Gastrocnemius medialis (tissue), 4 donors: ENCODE measurements at places on chromosomes 11 and 22.

- DNase-seq: no peak
- no peaks in the 10 kb centered on the region for H3K36me3 ChIP-seq
- H3K4me3 ChIP-seq: no peak overlapping the region
- no peak overlapping the region for H3K27ac ChIP-seq
Measured at GRCh38 chr11:123472236-123472935, 42.3 kb downstream of the GRAMD1B start.

DNA sequence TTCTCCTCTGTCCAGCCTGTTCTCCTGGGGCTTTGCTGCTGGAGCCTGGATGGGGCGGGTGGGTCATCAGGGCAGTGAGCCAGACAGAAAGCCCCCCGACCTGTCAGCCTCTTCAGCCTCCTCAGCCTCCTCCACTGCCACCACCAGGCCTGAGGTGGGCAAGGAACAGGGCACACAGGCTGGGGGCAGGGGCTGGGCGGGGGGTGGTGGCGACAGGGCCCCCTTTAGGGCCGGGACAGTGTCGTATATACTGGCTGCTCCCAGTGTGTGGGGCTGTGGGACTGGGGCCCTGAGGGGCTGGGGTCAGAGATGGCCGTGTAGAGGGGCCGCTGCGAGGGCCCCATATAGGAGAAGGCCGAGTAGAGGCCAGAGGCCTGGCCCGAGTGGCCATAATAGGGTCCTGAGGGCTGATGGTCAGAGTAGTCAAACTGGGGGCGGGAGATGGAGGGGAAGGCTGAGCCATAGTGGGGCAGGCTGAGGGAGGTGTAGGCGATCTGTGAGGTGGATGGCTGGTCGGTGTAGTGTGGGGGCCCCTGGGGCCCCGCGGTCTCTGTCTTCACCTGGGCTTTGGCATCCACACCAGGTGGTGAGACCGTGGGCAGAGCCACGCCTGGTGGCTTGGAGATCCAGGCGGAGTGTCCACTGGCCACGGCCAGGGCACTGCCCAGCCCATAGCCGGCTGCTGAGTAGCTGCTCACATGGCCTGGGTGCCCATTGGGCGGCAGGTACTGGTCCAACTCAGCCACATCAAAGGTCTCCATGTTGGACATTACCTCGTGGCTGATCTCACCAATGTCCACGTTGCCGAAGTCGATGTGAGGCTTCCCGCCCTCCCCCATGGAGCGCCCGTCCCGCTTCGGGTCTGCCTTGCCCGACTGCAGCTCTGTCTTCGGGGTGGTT, 10.8 kb downstream of the SOX10 start:
- no peaks in the 10 kb centered on the region for H3K4me1 ChIP-seq
- no peaks in the 10 kb centered on the region for H3K36me3 ChIP-seq
- H3K27me3 ChIP-seq: no peaks in the 10 kb centered on the region
- no peak for DNase-seq
- H3K4me3 ChIP-seq: no peak overlapping the region
- H3K27ac ChIP-seq: no peak overlapping the region

DNA sequence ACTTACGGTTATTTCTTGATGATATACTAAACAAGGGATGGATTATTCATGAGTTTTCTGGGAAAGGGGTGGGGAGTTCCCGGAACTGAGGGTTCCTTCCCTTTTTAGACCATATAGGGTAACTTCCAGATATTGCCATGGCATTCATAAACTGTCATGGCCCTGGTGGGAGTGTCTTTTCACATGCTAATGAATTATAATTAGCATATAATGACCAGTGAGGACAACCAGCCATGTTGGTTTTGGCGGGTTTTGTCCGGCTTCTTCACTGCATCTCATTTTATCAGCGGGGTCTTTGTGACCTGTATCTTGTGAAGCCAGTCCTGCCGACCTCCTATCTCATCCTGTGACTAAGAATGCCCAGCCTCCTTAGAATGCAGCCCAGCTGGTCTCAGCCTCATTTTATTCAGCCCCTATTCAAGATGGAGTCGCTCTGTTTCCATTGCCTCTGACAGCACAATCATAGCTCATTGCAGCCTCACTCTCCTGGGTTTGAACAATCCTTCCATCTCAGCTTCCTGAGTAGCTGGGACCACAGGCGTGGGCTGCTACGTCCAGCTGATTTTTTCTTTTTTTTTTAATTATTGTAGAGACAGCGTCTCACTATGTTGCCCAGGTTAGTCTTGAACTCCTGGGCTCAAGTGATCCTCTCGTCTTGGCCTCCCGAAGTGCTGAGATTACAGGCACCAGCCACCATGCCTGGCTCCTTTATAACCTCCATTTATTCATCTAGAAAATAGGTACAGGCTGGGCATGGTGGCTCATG, 52.6 kb upstream of the EMID1 start:
- H3K4me1 ChIP-seq: peaks cover 19% of the 10 kb centered on the region
- no peak for DNase-seq
- H3K27ac ChIP-seq: peak overlapping the region; percentile 40
- H3K36me3 ChIP-seq: no peaks in the 10 kb centered on the region
- H3K4me3 ChIP-seq: no peak overlapping the region

- no peak for DNase-seq
- H3K36me3 ChIP-seq: no peaks in the 10 kb centered on the region
- no peak overlapping the region for H3K4me3 ChIP-seq
- no peak overlapping the region for H3K27ac ChIP-seq
Measured at GRCh38 chr11:5922749-5923426, 19.2 kb upstream of the OR56A3 start.
